ENCODE measurements at places on chromosomes 12 and 14.

DNA sequence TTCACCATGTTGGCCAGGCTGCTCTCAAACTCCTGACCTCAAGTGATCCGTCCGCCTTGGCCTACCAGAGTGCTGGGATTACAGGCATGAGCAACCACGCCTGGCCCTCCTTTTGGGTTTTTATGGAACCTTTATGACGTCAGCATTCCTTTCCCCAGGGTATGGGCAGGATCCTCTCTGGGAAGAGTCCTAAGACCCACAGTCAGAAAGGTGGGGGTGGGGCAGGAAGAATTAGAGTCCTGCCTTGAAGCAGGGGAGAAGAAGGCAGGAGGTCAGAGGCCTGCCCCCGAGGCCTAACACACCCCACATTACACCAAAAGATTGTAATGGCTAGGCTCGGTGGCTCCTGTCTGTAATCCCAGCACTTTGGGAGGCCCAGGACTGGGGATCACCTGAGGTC, 30.8 kb upstream of the CDK17 start:
- DNase-seq, result no peak

- no peak for DNase-seq
Measured at GRCh38 chr12:45730084-45730347, 510 bp downstream of the ARID2 start.

DNA sequence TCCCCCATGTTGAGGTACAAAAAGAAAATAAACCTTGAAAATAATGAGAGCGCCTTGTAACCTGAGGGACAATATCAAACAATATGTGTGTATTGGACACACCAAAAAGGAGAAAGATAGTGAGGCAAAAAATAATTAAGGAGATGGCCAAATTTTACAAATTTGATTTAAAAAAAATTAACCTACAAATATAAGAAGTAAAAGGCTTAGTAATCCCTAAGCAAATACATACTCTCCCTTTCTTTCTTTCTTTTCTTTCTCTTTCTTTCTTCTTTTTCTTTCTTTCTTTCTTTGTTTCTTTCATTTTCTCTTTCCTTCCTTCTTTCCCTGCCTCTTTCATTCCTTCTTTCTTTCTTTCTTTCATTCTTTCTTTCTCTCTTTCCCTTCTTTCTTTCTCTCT, 133.4 kb downstream of the PIK3C2G start:
- DNase-seq, result no peak

- no peak for DNase-seq
Measured at GRCh38 chr12:85574291-85574690, 261.9 kb downstream of the RASSF9 start.

- peak; percentile 66 for DNase-seq
Measured at GRCh38 chr14:103910262-103910935, 17.9 kb upstream of the TDRD9 start.

DNA sequence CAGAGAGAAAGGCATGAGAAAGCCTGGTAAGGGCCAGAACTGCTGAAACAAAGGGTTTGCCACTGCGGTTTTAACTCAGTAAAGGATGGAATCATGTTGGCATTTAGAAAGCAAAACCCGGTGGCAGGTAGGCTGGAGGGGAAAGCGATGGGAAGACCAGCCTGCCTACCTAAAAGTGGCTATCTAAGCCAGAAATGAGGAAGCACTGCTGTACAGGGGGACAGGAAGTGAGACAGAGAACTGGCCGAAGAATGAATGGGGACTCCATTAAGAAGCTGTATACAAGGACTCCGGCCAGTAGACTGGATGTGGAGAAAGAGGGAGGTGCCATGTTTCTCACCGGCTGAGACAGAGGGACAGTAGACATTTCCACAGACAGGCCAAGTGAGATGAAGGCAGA, 48.2 kb downstream of the PPM1H start:
- no peak for DNase-seq

- DNase-seq, result no peak
Measured at GRCh38 chr12:121653999-121654398, 15.5 kb downstream of the MORN3 start.

DNA sequence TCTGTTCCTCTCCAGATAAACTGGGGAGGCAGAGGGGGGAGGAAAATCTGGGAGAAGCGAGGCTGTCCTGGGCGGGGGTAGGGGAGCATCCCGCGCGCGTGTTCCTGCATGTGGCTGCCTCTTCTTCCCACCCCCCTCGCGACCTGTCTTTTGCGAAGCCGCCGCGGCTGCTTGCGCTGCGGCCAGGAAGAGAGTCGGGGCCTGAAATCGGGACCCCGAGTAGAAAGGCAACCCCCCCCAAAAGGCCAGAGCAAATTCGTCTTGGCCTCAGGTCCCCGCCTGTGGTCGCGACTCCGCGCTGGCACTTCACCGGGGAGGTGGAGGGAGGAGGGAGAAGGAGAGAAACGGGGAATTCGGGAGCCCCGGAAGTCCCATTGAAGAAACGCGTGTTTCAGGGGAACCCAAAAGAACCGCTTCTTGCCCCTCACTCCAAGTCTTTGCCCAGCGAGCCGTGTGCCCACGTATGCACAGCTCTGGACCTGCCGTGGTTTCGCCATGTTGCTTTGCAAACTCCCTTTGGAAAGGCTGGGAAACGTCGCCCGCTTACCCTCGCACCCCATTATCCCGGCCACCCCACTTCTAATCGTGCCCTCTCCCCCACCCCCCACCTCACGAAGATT, 944 bp downstream of the CCND2 start:
- DNase-seq, result peak; percentile 40

DNA sequence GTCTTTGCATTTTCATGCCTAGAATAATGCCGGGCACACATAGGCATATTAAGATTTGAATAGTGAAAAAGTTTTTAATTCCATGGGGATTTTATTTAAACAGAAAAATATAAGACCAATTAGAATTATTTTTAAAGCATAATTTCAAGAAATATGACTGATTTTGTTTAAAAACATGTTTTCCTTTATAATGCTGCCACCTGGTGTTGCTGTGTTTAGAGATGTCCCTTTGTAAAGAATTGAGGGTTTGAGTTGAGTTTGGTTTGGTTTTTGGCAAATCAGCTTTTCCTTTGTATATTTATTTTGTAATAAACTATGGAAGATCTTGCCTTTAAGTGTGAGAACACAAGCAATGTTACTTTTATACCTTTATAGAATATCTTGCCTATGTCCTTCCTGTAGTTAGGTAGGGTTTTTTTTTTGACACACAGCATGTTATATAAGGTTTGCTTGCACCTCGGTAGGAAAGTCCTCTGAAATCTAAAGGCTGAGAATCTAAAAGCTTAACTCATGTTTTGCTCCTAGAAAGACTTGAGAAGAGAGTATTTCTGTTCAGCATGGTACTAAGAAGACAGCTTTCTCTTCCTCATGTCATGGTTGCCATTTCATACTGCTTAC, 31.4 kb upstream of the SNAPC1 start:
- DNase-seq, result no peak

DNA sequence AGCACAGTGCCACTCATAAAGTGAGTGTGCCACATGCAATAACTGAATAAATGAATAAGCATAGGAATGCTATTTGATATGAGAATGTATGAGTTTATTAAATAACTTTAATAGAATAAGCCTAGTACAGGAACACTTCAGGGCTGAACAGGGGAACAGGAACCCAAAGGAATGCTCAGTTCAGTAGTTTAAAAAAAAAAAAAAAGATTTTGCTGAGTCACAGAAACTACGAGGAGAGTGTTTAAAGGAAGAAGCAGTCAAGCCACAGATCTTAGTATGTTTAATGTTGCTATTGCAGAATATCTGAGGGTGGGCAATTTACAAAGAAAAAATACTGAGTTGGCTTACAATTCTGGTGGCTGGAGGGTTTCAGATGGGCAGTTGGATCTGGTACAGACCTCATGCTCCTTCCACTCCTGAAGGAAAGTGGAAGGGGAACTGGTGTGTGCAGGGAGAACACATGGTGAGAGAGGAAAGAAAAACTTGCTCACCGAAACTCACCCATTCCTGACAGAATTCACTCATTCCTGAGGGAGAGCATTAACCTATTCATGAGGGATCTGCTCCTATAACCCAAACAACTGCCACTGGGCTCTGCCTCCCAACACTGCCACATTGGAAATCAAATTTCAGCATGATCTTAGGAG, 880.3 kb upstream of the MGAT4C start:
- no peak for DNase-seq

DNA sequence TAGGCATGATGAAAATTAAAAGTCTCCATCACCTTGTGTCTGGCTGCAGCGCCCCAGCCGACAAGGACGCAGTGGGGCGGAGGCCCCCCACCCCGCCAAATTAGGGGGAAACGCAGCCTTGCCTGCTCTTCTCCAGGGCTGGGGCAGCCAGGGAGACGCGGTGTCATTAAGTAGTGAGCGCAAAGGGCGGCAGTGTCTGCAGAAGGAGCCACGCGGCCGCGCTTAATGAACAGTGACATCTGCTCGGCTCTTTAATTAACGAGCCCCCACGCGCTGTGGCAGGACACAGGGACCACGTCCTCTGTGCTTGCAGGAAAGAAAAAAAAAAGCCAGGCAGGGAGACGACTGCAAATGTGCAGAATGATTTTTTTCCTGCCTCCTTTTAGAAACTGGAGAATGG, 93.4 kb upstream of the NCOR2 start:
- DNase-seq, result peak; percentile 17

- no peak for DNase-seq
Measured at GRCh38 chr14:74661726-74662450, 49.9 kb upstream of the LTBP2 start.

GRCh38 chr14:98946940-98947339, 325.1 kb downstream of the BCL11B start:
- DNase-seq, result no peak

DNA sequence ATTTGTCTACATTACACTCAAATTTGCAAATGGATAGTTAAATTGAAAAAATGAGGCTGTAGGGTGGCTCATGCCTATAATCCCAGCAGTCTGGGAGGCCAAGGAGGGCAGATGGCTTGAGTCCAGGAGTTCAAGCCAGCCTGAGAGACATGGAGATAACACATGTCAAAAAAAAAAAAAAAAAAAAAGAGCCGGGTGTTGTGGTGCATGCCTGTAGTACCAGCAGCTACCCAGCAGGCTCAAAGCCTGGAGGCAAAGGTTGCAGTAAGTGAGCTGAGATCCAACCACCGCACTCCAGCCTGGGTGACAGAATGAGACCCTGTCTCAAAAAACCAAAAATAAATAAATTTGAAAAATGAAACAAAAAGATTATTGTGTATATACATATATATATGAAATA, 119.9 kb upstream of the MGAT4C start:
- no peak for DNase-seq

GRCh38 chr12:15829255-15829654, 40.1 kb upstream of the EPS8 start:
- no peak for DNase-seq

- peak; percentile 54 for DNase-seq
Measured at GRCh38 chr12:53695152-53696145, 19.6 kb upstream of the ATP5MC2 start.

- peak; percentile 56 for DNase-seq
Measured at GRCh38 chr12:124862768-124863415, 772 bp downstream of the SCARB1 start.

GRCh38 chr12:82357845-82358199, 365 bp downstream of the CCDC59 start:
- no peak for DNase-seq

DNA sequence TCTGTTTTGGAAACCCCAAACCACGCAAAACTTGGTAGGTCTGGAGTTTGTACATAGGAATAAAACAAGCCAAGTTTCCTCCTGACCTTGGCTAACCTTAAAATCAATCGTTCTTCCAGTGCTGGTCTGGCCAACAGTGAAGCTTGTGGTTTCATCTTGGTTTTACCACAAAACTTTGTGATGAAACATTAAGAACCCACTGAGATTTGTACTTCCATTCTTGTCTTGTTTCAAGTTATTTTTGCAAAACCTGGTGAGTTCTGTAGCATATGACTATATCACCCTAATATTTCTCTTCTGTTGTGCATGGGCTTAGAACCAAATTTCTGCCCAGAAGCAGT, 26.4 kb downstream of the SIX1 start:
- peak; percentile 45 for DNase-seq

DNA sequence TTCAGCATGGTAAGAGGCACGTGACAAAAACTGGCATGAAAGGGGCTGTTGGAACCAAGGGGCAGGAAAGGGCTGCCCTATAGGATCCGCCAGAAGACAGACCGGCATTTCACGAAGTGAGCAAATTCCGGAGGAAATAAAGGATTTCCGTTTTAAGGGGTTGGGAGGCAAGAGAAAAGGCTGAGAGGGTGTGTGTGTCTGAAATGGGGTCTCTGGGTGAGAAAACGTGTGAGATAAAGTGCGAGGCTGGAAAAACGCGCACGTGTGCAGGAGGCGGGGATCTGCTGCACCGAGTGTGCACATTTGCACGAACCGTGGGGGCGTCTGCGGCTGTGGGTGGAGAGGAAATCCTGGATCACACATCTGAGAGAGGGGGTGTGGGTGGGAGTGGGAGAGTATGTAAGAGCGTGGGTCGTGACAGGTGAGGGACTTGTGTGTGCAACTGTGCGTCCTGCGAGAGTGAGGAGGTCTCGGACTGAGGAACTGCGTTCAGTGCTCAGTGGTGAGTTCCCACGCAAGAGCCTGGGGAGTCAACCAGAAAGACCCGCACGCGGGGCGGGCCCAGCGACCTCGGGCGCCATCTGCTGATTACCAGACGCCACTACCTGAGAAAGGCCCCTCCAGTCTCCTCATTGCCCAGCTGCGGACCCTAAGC, 37.0 kb upstream of the P2RX7 start:
- peak; percentile 73 for DNase-seq

DNA sequence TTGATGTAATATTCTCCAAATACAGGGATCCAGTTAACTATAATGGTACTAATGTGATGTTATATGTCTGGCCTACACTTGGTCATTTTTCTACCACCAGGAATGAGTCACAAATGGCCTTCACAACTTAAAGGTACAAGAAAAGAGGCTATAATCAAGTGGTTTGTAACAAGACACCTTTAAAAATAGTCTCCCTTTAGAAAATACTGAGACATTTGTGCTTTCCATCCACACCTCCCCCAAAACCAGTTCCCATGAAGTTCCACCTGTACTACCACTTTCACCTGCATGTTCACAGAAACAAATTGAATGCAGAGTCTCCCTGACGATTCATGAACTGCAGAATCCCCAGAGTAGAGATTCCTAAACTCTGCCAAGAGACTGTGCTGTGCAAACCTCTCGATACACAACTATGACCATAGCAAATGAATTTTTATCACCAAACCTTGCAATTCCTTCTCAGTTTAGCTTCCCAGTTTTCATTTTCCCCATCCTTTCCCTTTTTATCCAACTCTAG, 6.0 kb downstream of the BTG1 start:
- peak; percentile 41 for DNase-seq

DNA sequence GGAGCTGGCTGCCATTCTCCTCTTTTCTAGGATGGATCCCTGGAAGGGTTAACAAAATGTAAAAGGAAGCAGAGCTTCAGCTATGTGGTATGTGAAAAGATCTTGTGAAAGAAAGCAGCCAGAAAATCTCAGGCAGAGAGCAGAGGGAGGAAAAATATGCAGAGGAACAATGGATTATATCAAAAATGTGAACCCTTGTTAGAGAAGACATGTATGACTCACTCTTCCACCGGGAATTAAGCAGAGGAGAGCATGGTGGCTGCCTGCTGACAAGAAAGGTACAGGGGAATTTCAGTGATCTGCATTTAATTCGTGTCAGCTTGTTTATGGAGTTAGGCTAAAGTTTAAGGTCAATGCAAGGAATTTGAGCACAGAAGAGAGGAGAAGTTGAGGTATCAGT, 46.3 kb downstream of the KCNA1 start:
- DNase-seq, result peak; percentile 7

- no peak for DNase-seq
Measured at GRCh38 chr14:79608446-79608845, 602.9 kb downstream of the DIO2 start.
